Bronchus fibroblast of lung (primary cell): ENCODE measurements at places on chromosomes 7 and 10. TPM values are rescaled to one million over a fixed set of nuclear protein-coding genes. Genes with fewer than 3 reads are reported as not detected.

Gene MLLT10
- total RNA-seq, result 11.9 and 26.3 TPM in 2 replicates

Gene ANKRD30A
- total RNA-seq, result not detected in 2 replicates

Gene TAS2R5
- not detected in 2 replicates for total RNA-seq

Gene MTG1
- total RNA-seq, result 34.3 and 34.8 TPM in 2 replicates

Gene SDHAF3
- 8.9 and 13.1 TPM in 2 replicates for total RNA-seq

Gene TFR2
- 0.17 and 0.30 TPM in 2 replicates for total RNA-seq

Gene SGCE
- total RNA-seq, result 56.3 and 57.5 TPM in 2 replicates

Gene PLAU
- total RNA-seq, result 54.8 and 56.8 TPM in 2 replicates

Gene DKK1
- 44.4 and 53.1 TPM in 2 replicates for total RNA-seq

Gene GBX1
- total RNA-seq, result not detected in 2 replicates

Gene CTAGE4
- total RNA-seq, result 0.59 and 1.0 TPM in 2 replicates
